ENCODE measurements at places on chromosomes 16 and 17.
A peak's percentile ranks its signal among the peaks of the same experiment; 100 is the strongest.

- peak; percentile 25 for DNase-seq
Observed at GRCh38 chr17:31549121-31549524, 157.6 kb downstream of the RAB11FIP4 start.

GRCh38 chr16:87626905-87627304 lies 24.6 kb downstream of the JPH3 start:
- DNase-seq = no peak

- no peak for DNase-seq
Observed at GRCh38 chr17:44053125-44053872, 13.2 kb downstream of the LSM12 start.

GRCh38 chr17:79325709-79326430 lies 251.2 kb downstream of the ENGASE start:
- DNase-seq = no peak

GRCh38 chr17:79818026-79818758 lies 21.0 kb downstream of the CBX4 start:
- no peak for DNase-seq

DNA sequence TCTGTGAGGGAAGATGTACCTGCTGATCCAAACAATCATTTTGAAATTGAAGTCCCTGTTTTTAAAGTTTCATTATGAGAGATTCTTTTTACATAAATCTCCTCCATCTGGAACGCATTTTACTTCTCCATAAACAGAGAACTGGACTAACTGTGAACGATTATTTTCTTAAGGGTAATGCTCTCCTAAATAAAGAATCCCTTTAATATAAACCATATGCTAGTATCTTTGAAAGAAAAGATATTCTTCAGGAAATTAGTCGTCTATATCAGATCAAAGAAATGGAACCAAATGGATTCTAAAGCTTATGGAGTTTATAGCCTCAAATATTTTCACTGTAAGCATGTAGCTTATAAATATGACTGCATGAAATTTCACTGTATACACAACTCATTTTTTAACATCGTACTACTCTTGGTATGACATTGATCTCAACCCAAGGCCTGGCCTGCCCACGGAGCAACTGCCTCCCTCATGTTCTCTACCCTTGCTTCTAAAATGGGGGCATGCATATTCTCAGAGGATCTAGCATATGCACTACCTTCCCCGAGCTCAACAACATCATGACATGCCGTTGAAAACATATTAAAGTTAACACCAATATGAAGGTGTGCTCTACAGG lies 66.4 kb downstream of the MYH10 start:
- DNase-seq = no peak

DNA sequence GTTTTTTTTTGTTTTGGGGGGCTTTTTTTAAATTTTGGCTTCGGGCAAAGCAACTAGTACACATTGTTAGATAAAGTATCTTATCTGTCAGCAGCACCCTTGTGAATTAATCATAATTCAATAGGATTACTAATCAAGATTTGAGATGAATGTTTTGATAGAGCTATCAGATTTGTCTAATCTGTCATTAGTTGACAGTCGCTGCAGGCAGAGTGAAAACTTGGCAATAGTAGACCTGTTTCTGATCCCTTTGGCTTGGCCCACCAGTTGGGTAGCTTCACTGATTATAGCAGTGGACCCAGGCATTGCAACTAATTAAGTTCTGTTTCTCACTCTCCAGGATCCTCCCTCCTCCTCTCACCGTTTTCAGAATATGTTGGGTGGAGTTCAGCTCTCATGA lies 258.6 kb downstream of the IRX3 start:
- no peak for DNase-seq

- DNase-seq = no peak
Observed at GRCh38 chr16:57693550-57693949, 1.1 kb upstream of the DRC7 start.

GRCh38 chr17:46059486-46059885 lies 60.4 kb downstream of the STH start:
- DNase-seq = no peak

GRCh38 chr17:76197911-76198310 lies 42.4 kb downstream of the RNF157 start:
- no peak for DNase-seq
